Brain pericyte (primary cell): ENCODE measurements at places on chromosomes 7 and 10.

DNA sequence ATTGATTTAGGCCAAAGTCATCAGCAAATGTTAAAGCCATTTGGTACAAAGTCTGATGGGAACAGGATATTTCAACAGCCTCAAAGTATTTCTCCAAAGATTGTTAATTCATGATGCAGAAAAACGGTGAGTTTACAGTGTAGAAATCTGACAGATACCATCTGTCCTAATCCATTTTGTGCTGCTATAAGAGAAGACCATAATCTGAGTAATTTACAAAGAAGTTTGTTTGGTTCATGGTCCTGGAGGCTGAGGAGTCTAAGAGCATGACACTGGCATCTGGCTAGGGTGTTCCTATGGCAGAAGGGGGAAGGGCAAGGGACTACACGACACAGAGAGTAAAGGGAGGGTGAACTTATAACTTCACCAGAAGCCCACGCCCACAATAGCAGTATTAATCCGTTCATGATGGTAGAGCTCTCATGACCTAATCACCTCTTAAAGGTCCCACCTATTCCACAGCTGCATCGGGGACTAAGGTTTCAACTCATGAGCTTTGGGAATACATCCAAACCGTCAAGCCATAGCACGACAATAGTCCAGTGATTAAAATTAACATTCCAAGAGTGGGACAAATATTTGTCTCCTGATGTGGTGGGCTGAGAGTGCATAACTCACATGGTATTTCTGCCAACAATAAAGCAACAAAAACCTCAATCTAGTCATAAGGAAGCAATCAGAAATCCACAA, 298.6 kb upstream of the AKR1E2 start:
- DNase-seq = no peak

DNA sequence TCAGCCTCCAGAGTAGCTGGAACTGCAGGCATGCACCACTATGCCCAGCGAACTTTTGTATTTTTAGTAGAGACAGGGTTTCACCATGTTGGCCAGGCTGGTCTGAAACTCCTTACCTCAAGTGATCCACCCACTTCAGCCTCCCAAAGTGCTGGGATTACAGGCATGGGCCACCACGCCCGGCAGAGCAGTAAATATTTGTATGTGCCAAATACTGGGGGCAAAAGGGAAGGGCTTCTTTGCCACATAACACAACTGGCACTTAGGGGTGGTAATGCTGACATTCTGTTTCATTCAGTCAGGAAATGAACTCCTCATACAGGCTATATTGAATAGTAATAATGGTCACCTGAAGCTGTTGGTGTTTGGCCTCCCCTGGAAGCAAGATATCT, 41.6 kb downstream of the ACSM6 start:
- DNase-seq = no peak

- no peak for DNase-seq
Measured at GRCh38 chr7:152617056-152617455, 58.9 kb downstream of the XRCC2 start.

GRCh38 chr10:11576092-11576809, 35.2 kb downstream of the USP6NL start:
- DNase-seq = no peak

DNA sequence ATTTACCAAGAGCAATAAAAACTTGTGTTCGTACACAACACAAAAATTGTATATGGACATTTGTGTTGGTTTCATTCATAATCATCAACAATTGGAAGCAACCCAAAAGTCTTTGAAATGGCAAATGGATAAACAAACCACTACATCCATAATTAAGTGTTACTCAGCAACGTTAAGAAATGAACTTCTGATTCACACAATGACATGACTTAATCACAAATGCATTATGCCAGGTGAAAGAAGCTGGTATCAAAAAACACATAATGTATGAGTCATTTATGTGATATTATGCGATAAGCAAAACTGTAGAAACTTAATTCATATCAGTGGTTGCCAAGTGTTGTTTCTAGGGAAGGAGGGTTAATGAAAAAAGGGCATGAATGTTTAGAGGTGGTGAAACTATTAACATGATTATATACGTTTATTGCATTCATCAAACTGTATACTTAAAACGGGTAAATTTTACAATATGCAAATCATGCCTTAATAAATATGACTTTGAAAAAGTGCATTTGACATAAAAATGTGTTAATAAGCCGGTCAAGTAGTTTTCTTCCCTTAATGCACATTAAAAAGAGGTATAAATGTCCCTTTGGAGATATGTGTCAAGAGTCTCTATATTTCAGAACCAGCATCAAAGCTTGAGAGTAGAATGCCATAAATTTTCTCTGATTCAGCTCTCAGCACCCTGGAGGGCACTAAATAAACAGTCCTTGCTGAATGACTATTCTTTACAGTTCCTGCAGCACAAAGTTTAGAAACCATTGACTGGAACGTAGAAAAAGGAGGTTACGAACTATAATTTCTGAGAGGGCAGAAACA, 84.8 kb upstream of the GRM3 start:
- DNase-seq = no peak

DNA sequence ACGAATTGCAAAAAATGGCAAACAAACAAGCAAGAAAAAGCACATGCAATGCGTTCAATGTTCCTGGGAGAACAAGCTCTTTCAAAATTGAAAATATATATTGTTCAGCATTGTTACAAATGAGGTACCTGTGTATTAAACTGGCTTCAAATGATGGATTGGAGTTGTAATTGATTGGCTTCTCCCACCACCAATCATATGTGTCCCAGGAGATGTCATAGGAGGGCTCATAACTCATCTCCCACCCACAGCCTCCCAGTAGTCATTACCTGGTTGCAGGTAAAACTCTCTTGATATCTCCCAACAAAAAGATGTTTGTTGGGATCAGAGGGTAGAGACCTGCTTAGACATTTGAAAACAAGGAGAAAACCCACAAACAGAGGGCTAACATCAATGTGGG, 302.9 kb downstream of the BAMBI start:
- no peak for DNase-seq

DNA sequence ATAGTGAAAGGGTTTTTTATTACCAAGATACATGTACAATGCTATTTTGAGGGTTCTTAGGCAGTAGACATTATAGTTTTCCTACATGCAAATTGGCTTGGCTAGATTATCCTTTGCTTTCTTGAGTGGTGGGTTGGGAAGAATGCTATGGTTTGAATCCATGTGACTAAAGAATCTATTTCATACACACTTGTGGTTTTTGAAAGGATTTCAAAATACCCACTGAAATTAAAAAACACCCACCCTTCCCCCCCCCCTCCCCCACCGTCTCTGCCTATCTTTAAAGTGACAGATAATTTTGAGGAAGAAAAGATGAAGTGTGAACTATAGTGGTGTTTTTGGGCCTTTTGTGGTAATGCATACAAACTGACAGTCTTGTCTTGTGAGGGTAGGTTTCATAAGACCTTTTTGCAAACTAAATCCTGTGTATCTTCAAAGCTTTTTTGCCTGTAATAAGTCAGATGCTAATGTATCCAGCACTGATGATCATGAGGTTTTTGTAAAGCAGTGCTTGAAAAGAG, 90.9 kb downstream of the TPST1 start:
- DNase-seq = no peak

DNA sequence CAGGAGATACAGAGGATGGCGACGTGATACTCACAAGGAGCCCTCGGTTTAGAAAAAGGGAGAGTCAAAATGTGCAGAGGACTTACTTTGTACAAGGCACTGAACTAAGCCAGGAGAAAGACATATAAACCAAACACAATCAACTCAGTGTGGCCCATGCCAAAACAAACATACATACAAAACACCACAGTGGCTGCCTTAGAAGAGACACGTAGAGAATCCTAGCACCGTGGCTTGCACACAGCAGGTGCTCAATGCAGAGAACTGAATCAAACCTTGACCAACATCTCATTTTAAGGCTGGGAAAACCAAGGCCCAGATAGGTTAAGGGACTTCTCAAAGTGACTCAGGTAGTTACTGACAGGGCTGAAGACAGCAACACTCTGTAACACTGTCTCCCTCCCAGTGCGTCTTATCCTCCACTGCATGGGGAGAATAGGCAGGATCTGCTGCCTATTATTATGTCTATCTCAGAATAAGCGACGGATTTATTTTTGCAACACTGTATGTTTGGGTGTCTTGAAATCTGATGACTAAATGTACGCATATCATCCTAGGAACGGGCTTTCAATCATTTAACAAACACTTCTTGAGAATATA, 11.0 kb downstream of the SORBS1 start:
- DNase-seq = no peak

- no peak for DNase-seq
Measured at GRCh38 chr7:137880432-137880831, 33.7 kb upstream of the DGKI start.

DNA sequence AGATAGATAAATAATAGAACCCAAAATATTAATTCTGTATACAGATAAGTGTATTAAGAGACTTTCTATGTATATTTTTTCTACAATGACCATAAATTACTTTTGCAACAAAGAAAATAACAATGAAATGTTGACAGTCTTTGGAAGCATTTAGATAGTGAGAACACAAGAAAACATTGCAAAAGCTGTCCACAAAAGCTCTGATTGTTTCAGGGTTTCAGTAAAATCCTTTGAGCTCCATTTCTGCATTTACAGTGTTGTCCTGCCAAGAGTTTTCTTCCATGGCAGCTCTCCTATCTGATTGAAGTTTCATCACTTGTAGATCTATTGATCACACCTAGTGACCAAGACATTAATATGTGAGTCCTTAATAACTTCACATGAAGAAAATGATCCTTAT, 321.8 kb downstream of the GPR37 start:
- no peak for DNase-seq

GRCh38 chr10:117581961-117582360, 39.4 kb downstream of the EMX2 start:
- no peak for DNase-seq

- DNase-seq = no peak
Measured at GRCh38 chr10:61835946-61836887, 65.3 kb upstream of the ARID5B start.

DNA sequence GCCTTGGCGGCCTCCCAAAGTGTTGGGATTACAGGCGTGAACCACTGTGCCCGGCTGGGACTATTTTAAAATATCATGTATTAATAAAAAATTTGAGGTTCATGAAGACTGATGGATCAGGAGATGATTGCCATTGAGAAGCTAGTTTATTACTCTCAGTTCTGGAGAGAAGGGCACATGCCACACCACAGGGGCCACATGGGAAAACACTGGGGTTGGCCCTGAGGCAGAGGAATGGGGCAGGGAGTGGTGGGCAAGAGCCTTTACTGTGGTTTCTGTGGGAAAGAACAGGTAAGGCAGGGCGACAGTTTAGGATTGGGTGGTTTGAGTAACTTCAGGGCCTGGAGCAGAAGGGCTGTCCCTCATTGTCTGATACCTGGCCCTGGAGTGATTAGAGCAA, 6.8 kb upstream of the TBRG4 start:
- DNase-seq = no peak

GRCh38 chr7:3984456-3984855, 683.4 kb downstream of the SDK1 start:
- DNase-seq = no peak

- DNase-seq = no peak
Measured at GRCh38 chr10:129511086-129511485, 44.0 kb downstream of the MGMT start.

- no peak for DNase-seq
Measured at GRCh38 chr7:99679400-99680191, at the start of gene CYP3A5. Gene CYP3A5 (minus strand): TSS chr7:99679996. CDS start chr7:99679896, 100 bp downstream.

DNA sequence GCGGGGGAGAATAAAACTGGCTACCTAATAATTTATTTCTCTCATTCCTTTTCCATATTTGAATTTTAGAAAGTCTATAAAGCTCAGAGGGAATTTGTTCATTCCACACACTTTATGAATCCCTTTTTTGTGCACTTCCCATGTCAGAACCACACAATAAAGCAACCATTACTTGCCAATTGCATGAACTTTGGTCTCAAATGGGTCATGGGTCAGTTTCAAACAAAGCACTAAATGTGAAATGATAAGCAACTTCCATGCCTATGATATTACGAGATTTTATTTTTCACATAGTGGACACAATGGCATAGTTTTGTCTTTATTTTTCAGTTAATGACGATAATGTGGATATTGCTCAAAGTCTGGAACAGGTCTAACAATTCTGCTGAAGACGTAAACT, 18.6 kb upstream of the RELN start:
- DNase-seq = no peak

GRCh38 chr7:112448381-112448780, 1.9 kb upstream of the IFRD1 start:
- DNase-seq = no peak

DNA sequence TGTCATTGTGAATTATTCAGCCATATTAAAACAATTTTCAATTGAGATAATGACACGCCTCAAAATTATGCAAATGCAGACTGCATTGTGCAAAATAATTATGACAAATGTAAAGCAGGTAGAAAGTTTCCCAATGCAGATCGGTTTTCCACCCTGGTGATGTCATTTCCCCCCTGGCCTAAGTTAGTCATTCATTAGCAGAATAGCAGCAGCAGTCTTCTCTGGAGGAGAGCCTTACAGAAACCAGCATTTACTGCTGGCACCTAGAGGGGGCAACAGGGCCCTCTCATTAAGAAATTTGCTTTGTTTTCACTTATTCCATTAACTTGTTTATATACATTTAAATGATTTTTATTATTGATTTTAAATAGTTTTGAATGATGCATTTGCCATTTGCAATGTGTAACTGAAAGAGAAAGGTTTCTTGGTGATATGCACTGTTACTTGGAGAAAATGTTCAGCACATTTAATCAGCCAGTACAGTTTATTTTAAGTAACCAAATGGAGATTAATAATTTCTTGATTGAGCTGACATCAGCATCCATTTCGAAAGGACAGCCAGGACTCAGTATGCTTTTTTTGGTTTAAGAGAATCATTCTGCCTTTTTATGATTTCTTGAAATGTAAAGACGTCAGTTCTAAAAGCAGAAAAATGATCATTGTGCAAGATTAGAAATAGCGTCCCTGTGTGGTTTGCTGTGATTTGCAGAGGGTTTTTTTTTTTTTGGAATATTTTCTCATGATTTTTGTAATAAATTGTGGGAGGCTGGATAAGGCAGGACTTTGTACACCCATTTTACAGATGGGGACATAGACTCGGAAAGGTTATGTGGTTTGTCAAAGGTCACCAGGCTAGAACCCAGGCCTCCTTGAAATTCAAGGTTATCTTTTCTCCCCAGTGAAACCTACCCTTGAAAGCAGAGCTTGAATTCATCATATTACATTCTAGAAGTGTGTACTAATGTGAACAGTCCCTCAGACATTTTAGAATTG, 3.5 kb downstream of the ARID5B start:
- DNase-seq = no peak

- DNase-seq = no peak
Measured at GRCh38 chr7:41873741-41874140, 170.9 kb upstream of the INHBA start.

GRCh38 chr10:81886939-81887338, 11.9 kb downstream of the NRG3 start:
- no peak for DNase-seq

GRCh38 chr7:73774923-73775322, 4.9 kb upstream of the CLDN3 start:
- DNase-seq = no peak

GRCh38 chr10:47104151-47104605, 192.9 kb downstream of the PTPN20 start:
- no peak for DNase-seq

DNA sequence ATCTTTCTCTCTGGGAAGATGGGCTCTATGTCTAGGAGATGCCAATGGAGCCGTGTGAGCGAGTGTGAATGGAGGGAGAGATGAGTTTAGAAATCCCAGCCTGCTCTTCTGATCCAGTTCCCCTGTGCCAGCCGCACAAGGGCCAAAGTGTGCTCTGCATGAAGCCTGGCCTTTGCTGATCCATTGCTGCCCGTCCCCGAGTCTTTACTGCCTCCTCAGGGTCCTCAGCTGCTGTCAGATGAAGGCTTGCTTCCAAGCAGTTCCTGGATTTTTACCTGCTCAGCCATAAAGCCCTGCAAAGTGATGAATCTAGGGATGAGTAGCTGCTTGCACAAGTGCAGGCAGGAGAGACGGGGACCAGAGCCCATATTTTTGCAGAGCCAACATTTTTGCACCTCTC, 115.9 kb downstream of the ZMIZ1 start:
- no peak for DNase-seq
